CD4-positive, alpha-beta T cell treated with Interleukin-15 for 1 hour (primary cell): ENCODE measurements at places on chromosomes 1 and 21.

DNA sequence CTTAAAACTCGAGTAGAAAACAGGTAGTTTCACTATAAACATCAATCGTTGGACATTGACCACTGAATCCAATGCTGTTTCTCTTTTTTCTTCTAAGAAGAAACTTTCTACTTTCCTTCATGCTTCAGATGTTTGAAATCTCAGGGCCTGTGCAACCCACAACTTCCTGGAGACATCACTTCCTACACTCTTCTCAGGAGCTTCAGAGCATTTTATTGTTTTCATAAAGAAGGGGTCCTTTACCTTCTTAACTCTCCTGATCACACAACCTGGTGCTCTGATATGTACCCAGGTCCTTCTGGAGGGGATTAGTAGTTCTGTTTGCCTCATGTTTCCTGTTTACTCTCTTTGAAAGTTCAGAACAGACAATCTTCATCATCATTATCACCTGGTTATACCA is 113.0 kb upstream of the VAV3 start:
- DNase-seq = peak; percentile 30

DNA sequence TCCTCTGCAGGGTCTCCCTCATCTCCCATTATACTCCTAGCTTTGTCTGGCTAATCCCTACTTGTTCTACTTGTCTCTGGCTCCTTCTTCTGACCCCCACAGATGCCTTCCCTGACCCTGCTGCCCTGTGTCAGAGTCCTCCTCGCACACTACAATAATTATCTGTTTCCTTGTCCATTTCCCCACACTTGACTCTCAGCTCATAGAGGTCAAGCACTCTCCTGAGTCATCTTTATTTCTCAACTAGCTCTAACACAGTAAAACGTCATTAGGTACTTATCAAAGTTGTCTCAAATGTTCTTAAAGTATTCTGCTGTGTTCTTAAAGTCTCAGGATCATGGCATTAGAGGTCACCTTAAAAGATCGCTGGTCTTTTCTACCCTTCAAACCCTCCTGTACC is 47.1 kb downstream of the C8A start:
- no peak for DNase-seq

DNA sequence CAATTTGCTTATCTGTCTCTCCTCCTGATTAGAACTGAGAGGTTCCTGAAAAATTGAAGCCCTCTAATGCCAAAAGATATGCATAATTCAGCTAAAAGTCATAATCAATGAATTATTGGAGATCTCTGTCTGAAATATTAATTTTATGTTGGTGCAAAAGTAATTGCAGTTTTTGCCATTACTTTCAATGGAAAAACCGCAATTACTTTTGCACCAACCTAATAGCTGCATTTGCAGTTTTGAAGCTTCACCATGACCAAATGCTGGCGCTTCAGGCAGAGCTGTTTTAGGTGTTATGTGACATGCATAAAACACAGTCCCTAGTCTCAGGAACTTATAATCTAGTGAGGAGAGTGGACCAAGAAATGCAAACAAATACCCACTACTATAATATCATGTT is 29.7 kb upstream of the FASLG start:
- no peak for DNase-seq

DNA sequence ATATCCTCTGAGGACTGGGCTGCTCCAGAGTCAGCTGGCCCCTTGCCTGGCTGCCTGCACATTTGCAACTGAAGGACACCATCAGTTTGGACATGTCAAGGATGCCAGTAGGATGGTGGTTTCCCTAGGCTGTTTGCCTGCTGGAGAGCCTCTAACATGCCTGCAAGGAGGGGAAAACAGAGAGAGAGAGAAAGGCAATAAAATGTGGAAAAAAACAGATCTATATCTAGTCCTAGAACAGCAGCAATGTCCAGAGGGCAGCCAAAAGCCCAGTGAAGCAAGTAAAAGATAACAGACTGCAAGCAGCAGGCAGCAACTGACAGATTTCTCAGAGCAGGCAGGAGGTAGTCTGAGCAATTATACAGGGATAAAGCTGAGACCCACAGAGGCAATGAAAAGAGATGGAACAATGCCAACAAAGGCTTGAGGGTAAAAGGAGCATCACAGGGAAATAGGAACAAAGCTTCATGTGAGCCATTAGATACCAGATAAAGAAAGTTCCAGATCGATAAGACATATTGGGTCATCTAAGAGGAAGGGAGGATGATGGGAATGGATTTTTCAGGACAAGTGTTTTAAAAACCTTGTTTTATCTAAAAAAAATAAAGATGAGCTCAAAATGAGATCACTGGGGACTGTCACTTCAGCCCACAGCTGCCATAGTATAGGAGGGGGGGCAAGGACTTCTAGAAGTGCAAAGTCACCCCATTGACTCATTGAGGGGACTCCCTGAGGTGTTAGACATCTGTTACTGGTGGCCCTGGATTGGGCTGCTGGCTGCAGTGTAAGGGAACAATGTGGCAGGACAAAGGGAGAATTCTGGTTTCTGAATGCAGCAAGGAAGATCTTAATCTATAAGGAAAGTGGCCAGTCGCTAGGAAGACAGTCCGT is 38.6 kb upstream of the GADD45A start:
- no peak for DNase-seq

DNA sequence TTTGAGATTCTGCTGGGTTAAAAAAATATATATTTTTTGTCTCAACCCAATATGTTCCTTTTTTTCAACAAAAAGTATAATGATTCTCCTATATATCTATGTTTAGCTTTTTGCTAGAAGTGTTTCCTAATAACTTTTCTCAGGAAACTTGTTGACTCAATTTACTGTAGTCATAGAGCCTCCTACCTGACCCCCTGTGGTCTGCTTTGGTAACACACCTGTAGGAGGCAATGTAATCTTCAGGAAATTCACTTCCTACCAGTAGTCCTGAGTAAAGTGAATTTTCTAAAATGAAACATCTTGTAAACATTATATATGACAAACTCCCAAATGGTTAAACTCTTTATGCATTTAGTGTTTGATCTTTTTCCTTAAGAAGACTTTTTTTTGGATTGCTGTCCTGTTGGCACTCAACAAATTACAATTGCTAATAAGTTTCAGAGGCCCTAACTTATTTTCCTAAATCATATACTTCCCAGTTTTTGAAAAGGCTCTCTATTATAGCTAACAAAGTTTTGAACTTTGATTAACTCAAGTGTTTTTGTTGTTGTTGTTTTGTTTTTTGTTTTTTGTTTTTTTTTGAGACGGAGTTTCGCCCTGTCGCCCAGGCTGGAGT is 118.3 kb downstream of the OLFML2B start:
- DNase-seq = no peak

- DNase-seq = no peak
Observed at GRCh38 chr1:63662056-63662836, 69.0 kb downstream of the PGM1 start.

DNA sequence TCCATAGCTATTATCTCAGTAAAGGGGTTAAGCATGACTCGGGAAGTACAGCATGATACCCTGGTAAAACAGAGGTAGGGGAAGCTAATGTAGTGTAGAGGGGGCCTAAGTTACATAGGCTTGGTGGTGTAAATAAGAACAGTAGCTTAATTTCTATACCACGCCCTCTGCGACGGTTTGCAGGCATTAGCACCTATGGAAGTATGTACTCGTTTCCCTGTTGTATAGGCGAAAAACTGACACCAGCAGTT is 470 bp upstream of the NAXE start:
- no peak for DNase-seq

- no peak for DNase-seq
Observed at GRCh38 chr1:147600119-147601111, 59.1 kb downstream of the BCL9 start.

GRCh38 chr1:23745515-23745914 is 2.2 kb downstream of the ELOA start:
- DNase-seq = no peak

- DNase-seq = no peak
Observed at GRCh38 chr1:20964540-20965484, 177.7 kb upstream of the HP1BP3 start.

- DNase-seq = no peak
Observed at GRCh38 chr1:71823708-71824305, 458.5 kb downstream of the NEGR1 start.

- no peak for DNase-seq
Observed at GRCh38 chr1:160342526-160342925, 524 bp downstream of the COPA start.

GRCh38 chr1:229643996-229644745 is 18.1 kb downstream of the URB2 start:
- DNase-seq = no peak

GRCh38 chr1:153534925-153535241 is 908 bp downstream of the S100A6 start:
- DNase-seq = no peak

- no peak for DNase-seq
Observed at GRCh38 chr1:192270398-192270797, 46.4 kb upstream of the RGS21 start.

- no peak for DNase-seq
Observed at GRCh38 chr1:12539705-12540579, 78.1 kb downstream of the DHRS3 start.

GRCh38 chr1:150493175-150493574 is 6.0 kb downstream of the TARS2 start:
- DNase-seq = no peak

DNA sequence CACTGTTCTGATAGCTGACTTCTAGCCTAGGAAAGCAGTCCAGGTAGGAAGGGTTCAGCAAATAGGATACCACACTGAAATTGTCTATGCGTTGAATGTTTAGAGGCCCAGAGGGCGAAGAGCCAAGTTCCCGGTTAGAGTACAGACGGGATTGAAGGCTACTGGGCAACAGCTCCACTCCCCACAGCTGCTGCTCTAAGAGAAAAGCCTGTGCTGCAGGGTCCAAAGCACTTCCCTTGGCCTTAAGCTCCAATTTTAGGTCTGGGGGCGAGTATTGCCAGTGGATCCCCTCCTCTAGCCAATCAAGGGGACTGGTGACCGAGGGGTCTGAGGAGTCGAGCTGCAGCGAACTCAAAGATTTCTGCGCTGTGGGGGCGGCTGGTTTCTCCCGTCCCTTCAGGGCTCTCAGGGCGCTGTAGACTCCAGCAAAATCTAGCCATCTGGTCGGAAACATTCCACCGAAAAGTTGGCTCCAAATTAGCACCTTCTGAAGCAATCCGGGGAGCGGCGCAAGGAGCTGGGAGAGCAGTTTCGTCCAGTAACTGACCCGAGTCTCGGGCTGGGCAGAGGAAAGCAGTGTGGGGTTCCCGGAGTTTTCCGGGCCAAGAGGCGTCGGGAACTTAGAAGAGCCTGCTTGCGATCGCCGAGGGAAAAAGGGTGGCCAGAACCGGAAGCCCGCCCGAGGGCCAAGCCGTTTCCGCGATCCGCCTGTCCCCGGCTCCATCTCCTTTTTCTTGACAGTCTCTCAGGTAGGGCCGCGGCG is 748 bp downstream of the PPP1R15B start:
- no peak for DNase-seq

- no peak for DNase-seq
Observed at GRCh38 chr1:51829058-51829457, 49.5 kb downstream of the NRDC start.

- peak; percentile 56 for DNase-seq
Observed at GRCh38 chr1:156146020-156146768, 7.2 kb upstream of the SEMA4A start.

GRCh38 chr1:228293393-228293792 is 85.5 kb downstream of the OBSCN start:
- peak; percentile 11 for DNase-seq

- no peak for DNase-seq
Observed at GRCh38 chr1:93414749-93415148, 33.2 kb upstream of the FNBP1L start.

GRCh38 chr1:99457381-99458165 is 188.3 kb upstream of the PALMD start:
- DNase-seq = no peak
